Activated CD4-positive, alpha-beta memory T cell treated with anti-CD3 and anti-CD28 coated beads for 36 hours (primary cell): ENCODE measurements at places on chromosomes 2 and 18.

DNA sequence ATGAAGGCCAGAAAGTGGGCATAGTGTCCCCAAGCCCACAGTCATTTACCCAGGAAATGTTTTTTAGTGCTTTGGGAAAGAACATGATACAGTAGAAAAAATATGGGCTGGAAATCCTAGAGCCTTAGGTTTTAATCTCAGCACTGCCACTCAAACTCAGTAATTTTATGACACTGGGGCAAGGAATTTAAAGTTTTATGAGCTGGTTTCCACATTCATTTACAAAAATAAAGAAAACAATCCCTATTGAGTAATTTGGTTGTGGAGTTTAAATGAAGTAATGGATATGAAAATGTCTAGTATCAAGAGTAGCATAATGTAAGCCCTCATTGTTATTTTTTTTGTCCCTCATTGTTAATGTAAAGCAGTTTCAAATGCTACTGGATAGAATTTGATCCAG, 51.5 kb upstream of the FRZB start:
- no peak for DNase-seq

DNA sequence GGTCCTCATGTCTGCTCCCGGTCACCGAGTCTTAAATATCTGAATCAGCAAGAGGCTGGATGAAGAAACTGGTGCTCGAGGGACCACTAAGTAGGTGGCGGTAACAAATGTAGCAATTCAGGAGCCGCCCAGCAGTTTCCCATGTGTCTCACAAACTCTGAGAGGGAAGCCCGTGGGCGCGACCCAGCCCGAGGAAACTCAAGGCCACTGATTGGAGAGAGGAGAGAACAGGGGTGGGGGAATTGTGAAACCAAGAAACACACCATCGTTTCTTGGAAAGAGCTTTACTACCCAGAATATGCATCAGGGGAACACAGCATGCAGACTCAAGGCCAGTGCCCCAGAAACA, 10.8 kb downstream of the MLPH start:
- no peak for DNase-seq

DNA sequence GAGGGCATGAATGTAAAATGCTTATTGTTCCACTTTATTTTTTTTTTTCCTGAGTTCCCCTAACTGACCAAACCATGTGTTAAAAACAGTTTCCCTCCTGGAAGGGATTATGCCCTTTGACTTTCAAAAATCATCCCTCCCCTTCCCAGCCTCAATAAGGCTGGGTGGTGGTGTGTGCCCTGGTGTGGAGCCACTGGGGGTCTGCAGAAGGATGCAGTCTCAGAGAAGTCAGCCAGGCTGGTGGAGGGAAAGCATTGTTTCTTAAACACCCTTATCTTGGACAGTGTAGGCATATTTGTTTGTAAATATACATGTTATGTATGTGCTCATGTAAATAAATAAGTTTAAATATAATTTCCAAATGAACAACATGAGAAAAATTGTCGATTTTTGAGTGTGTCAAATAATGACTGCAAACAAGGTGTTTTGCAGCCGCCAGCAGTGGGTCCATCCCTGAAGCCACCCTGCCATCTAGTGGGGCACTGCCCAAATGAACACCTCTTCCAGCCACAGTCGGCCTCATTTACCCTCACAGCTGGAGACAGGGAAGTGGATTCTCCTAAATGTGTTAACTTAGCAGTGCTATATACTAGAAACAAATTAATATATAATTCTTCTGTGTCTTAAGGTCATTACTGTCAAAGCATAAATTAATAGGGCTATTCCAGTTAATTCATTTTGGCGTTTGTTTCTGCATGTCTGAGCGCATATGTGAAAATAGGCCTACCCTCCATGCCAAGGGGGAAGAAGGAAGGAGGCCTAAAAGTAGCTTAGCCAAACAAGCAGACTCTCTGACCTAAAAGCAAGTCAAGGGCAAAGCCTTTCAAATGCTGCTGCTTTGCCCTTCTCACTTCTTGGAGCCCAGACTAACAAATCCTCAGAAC, 209.6 kb upstream of the PIK3C3 start:
- DNase-seq, result peak; percentile 36

GRCh38 chr2:26009567-26009963, 24.3 kb upstream of the RAB10 start:
- DNase-seq, result no peak

DNA sequence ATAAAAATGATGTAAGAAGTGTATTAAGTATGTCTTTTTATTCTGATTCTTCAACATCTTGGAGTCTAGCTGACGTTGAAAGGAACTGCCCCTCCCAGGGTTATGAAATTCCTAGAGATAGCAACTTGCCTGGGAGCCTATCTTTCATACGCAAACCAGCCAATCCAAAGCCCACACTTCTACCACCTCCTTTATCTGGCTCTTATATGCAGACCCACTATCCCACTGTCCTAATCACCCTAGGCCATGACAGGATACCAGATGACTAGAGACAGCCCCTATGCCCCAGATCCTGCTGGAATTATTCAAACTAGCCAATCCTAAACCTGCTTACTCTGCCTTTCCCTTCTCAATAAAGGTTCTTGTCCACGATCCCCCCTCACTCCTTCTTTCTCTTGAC, 11.8 kb upstream of the CDC42EP3 start:
- DNase-seq, result no peak

GRCh38 chr2:942775-943460, 7.7 kb upstream of the SNTG2 start:
- no peak for DNase-seq

DNA sequence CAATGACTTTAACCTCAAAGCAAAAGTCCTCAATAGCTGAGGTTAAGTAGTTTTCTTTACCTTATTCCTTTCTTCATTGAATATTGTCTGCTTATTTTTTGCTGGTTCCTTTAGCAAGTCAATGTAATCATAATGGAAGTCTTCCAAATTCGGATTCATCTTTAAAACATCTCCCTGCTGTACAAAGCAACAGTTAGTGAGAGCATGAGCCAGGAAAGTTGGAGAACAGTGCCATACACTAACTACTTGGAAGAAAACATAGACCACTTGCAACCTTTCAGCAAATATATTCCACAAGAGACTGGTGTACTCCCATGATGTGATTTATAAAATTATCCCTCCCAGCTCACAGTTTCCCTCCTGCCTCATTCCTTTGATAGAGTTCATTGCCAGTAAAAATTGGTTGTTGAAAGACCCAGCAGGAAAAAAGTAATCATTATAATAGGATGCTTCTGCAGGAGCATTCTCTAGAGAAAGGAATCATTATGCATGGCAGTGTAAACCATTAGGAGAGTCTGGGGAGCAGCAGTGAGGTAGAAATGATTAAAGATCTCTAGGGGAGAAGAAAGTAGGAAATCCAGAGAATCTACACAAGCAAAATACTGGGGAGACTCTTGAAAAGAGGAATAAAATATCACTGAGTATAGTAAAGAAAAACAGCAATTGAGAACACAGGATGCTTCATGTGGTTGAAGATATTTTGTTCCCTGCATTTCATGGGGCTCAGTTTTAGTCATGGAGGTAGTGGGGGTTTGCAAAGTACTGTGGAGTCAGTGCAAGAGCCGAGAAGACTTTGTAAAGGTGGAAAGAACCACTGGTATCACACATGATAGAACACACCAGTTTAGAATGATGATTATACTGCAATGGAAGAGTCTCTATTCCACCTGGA, 38.6 kb upstream of the TTN start:
- no peak for DNase-seq

DNA sequence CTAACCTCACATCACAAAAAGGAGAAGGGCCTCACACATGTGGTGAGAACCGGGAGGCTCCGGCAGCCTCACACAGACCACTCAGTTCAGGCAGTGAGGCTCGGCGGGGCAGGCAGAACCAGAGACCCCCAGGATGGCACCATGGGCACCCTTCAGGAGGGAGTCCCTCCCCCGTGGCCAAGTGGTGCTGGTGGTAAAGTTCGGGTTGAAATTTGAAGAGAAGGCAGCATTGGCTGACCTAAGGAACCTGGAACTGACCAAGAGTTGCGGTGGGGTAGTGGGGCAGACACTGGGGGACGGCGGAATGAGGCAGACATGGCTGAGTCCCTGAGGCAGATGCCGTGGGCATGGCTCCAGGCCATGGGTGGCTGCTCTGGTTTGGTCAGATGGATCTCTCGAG, 239.3 kb upstream of the MYT1L start:
- DNase-seq, result no peak

- DNase-seq, result no peak
Observed at GRCh38 chr18:47964053-47964452, 33.6 kb upstream of the SMAD2 start.

- no peak for DNase-seq
Observed at GRCh38 chr18:57744211-57744694, 58.9 kb downstream of the ATP8B1 start.

GRCh38 chr2:98480598-98480997, 35.9 kb downstream of the INPP4A start:
- no peak for DNase-seq

DNA sequence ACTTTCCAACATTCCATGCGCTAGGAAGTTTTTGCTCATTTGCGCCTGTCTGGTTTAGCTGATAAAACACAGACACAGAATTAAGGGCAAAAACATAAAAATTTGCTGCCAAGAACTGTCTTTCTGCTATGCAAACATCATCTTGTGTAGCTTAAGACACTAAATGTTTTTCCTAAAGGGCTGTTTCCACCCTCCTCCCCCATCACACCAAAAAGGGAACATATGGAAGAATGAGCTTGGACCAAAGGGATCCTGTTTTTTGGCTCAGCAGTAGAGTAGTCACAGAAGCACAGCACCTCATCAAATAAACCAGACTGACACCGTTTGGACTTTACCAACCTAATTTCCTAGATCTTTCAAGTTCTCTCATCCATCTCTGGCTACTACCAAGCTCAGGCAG, 210.1 kb downstream of the ZNF521 start:
- DNase-seq, result no peak

DNA sequence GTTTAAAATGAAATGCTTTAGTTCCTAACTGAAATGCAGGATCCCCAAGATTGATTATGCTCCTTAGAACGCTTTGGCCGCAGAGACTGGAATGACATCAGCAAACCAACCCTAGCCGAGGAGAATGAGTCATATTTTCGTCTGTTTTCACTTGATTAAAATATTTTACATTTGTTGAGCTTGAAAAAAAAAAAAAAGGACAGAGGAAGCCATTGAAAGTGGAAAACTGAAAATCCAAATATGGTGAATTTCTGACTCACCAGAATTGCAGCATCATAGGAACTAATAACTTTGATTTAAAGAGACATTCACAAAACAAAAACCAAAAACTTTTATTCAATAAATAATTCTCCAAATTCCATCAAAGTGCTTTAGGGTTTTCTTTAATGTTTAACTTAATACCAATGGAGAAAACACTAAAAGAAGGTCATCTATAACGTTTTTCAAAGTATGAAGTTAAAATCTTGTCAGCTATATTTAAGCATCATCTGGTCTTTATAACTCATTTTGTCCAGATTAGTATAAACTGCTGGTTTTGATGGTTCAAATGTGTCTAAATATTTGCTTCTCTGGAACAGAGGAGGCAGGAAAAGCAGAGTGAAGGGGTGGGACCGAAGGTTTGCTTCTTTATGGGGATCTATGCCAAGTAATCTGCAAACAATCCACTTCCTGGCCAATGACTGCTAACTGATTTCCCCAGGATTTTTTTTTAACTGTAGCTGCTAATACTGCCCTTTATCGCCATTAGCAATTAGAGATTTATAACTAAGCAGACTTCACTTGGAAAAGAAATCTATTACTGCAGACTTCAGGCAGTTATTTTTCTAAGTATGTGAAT, 30.9 kb upstream of the COL5A2 start:
- DNase-seq, result peak; percentile 44

- peak; percentile 83 for DNase-seq
Observed at GRCh38 chr2:223837287-223838061, at the start of gene AP1S3. TSS of gene AP1S3 (minus strand) at chr2:223837582. CDS start at chr2:223837450, 132 bp downstream.

GRCh38 chr18:42623935-42624334, 491.6 kb downstream of the RIT2 start:
- no peak for DNase-seq

DNA sequence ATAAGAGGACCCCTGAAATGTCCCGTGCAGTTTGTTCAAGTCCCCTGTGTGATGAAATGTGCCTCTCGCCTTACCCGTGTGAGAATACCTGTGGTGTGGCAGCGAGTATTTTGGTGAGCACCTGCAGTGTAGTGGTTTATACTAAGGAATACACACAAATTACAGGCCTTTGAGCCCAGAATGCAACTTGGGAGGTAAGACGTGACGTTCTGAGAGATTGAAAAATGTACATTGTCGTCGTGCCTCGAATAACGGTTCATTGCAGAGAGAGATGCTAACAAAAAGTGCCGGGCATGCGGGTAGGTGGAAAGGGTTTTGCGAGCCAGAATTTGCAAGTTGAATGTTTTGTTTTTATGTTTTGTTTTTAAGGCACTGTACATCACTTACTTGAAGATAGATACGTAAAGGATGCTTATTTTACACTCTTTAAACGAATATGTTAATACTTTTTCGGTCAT, 867 bp downstream of the RBBP8 start:
- no peak for DNase-seq

GRCh38 chr2:143885461-143885860, 634.5 kb downstream of the ZEB2 start:
- DNase-seq, result no peak

GRCh38 chr2:222212571-222212970, 86.2 kb downstream of the PAX3 start:
- DNase-seq, result no peak

DNA sequence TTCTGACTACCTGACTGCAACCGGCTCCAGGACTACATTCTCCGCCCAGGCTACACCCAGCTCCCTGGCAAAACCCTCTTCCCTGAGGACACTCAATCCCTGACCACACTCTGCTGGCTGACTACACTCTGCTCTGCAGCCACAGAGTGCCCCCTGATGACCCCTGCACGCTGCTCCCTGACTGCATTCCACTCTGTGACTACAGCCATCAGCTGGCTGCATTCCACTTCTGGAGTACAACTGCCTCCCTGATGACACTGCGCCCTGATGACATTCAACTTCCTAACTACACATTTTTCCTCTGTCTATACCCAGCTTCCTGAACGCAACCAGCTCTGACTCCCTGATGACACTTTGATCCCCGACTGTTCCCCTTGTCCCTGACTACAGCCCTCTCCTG, 71.3 kb upstream of the NRXN1 start:
- no peak for DNase-seq

GRCh38 chr2:96170626-96171025, 25.4 kb upstream of the DUSP2 start:
- DNase-seq, result no peak

GRCh38 chr2:24857746-24858145, 62.3 kb downstream of the ADCY3 start:
- no peak for DNase-seq

DNA sequence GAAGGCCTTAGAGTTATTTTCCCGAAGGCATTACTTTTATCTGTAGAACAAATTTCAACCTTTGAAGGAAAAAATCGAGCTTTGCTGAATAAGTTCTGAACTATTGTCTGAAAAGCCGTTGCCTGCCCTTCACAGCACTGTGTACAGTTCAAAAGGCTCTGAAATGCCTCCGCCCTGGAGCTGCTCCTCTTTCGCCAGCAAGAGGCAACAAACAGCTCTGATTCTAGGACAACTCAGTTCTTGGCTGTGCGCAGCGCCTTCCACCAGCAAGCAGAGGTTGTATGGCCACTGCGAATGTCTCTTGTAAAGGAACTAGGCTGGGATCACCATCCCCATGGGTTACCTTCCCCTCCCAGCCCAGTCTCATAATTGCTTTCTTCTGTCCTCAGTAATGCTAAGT, 308.5 kb downstream of the GBX2 start:
- no peak for DNase-seq

GRCh38 chr18:74040459-74041332, 106.9 kb downstream of the FBXO15 start:
- DNase-seq, result peak; percentile 78

GRCh38 chr2:47381408-47381807, 21.5 kb upstream of the MSH2 start:
- no peak for DNase-seq
